ENCODE measurements at places on chromosomes 2 and 18.

- peak; percentile 49 for DNase-seq
Measured at GRCh38 chr2:127525691-127526131, 578 bp downstream of the IWS1 start.

DNA sequence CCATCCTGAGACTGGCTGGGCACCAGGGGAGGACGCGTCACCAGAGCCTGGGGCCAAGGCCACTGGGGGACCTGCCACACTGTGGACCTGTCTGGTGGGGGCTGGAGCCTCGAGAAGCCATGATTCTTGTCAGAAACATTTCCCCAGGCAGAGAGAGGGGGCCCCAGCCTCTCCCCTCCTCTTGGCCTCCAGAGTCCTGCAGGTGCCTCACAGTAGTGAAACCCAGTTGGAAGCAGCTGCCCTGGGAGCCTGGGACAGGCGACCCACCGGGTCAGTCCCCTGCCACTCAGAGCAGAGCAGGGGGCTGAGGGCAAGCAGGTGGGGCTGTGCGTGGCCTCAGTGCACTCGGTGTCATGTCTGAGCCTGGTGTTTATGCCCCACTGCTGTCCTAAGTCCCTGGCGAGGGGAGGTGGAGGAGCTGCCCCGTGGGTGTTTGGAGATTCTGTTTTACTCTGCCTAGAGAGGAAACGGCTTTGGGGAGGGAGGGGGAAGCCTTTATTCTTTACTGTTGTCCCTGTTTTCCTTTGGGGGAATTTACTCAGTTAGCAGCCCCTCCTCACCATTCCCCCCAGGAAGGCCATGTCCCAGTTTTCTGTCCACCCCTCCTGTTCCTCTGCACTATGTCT, 7.7 kb downstream of the OXER1 start:
- no peak for DNase-seq

GRCh38 chr18:68172842-68173549, 541.9 kb downstream of the TMX3 start:
- no peak for DNase-seq

DNA sequence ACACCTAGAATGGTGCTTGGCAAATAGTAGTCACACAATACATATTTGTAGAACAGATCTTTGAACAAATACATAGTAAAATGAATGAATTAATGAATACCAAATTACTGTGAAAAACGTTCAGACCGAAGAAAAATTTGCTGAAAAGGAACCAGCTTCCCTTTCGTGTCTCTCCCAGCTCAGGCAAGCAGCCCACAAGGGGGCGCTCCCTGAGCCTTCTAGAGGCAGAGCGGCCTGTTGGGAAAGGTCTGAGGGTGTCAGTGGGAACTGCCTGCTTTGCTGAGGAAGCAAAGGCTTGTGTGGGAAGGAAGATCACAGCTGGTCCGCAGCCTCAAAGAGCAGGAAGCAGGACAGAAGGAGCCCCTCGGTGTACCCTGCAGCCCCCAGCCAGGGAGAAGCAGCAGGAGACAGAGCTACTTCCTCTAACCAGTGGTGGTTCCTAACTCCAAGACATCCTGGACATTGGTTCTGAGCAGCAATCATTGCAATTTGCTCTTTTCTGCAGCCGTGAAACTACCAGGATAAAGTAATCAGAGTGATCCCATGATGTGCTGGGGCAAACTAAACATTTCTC, 231.1 kb downstream of the ANKRD30B start:
- DNase-seq = no peak

GRCh38 chr18:12254820-12255511, 805 bp downstream of the CIDEA start:
- no peak for DNase-seq

DNA sequence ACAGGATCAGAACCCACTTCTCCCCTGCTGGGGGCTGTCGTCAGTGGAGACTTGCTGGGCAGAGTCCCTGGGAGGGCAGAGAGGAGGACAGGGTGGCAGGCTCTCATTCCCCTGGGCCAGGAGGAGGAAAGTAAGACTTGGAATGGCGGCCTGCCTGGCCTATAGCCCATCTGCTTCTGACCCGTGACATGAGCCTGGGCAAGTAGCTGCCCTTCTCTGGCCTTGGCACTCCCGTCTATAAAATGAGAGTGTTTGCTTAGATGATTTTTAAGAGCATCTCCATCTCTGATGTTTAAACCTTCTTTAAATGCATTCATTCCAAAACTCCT, 173.0 kb downstream of the DDX1 start:
- DNase-seq = no peak

DNA sequence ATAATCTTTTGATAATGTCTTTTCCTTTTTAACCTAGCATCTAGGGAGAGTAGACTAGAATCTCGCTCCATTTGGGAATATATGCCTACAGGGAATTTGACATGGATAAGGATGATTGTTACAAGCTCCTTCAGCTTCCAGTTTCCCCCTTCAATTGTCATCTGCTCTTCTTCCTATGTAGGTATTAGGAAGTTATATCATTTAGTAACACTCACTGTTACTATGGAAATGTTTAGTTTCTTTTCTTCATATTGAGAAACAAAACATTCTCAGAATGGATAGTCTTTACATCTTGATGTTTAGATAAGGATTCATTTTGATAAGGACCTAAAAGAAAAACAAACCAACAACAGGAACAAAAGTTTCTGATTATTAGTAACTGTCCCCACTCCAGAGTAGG, 127.6 kb downstream of the PHLPP1 start:
- no peak for DNase-seq

DNA sequence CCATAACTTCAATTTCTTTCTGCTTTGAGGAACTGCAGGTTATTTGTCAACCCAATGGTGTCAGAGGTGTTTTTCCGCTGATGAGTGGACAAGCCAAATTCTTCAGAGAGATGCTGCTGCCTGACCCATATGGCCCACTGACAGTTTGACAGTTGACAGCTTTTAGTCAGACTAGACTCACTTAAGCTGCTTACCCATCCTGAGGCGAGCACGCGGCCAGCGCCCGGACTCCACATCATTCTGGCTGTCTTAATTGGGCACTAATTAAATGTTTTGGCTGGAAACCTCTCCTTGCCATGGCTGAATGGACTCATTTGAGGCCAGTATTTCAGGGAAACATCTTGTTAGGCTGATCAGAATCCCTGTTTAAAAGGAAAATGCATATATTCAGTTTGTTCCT, 316.1 kb upstream of the FANCL start:
- no peak for DNase-seq

- DNase-seq = peak; percentile 43
Measured at GRCh38 chr2:68727683-68728375, 6.8 kb upstream of the ARHGAP25 start.

- DNase-seq = no peak
Measured at GRCh38 chr2:58476556-58476955, 235.4 kb upstream of the FANCL start.

- DNase-seq = no peak
Measured at GRCh38 chr2:120036145-120036544, 23.3 kb downstream of the EPB41L5 start.

- peak; percentile 40 for DNase-seq
Measured at GRCh38 chr18:74604774-74605173, 7.1 kb downstream of the ZNF407 start.

DNA sequence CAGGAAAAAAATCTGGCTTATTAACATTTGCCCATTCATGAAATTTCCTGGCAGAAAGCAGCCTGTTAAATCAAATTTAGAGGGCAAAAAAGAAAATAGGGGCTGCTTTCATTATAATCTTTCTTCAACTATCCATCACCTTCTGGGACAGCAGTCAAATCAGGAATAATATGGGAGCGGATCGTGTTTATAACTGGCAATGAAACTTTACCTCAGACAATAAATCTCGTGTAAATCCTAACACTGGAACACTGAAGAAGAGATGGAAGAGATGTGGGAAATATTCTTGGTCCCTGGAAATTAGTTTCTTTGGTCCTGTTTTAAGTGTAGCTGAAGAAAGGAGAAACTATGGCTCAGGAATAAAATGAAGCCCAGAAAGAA, 77.5 kb upstream of the SERTAD2 start:
- no peak for DNase-seq

GRCh38 chr2:12592296-12592695, 124.4 kb upstream of the TRIB2 start:
- DNase-seq = no peak

DNA sequence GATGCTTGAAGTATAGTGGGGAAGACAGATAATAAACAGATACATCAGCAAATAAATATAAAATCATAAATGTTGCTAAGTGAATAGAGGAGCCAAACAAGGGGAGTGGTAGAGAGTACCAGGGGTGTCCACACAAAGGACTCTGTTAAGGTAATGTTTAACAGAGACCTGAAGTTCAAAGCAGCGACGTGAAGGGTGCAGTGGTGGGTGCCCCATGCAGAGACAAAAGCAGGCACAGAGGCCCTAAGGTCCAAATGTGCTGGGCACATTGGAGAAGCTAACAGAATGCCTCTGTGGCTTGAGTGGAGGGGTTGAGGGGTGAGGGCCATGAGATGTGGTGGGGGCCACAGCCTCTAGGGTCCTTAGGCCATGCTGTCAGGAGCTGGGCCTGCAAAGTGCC, 109.1 kb downstream of the POLE4 start:
- no peak for DNase-seq

DNA sequence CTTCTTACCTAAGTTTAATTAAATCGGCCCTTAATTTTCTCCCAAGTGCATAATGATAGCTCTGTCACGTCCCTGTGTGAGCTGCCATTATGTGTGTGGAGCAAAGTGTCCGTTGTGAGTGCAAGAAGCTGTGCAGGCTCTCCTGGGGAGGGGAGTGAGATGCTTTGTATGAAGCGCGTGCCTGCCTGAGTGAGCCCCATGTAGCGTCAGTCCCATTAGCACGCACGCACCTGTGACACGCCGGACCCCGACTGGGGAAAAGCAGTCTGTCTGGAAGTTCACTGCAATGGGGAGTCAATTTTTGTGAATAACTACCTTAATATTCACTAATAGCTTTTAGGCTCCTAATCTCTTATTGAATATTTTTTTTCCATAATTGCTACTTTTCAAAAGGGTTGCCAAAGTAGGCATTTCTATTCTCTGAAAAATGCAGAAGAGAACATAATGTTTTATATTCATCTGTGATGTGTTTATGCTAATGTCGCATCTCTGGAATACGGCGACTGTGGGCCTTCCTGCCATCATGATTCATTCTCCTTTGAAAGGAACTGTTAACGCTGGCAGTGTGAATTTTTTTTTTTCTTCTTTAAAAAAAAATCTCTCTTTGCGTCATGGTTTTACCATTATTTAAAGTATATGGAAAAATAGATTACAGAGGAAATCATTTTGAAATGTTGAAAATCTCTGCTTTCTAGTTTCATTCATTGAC, 157.7 kb downstream of the COL4A4 start:
- DNase-seq = no peak

- DNase-seq = no peak
Measured at GRCh38 chr2:181846399-181847197, 44.9 kb upstream of the ITPRID2 start.

- no peak for DNase-seq
Measured at GRCh38 chr2:206824087-206824618, 58.7 kb downstream of the FASTKD2 start.

GRCh38 chr2:34724107-34724506, 1125.0 kb upstream of the FAM98A start:
- no peak for DNase-seq

GRCh38 chr18:37514953-37515352, 50.6 kb downstream of the CELF4 start:
- DNase-seq = no peak

DNA sequence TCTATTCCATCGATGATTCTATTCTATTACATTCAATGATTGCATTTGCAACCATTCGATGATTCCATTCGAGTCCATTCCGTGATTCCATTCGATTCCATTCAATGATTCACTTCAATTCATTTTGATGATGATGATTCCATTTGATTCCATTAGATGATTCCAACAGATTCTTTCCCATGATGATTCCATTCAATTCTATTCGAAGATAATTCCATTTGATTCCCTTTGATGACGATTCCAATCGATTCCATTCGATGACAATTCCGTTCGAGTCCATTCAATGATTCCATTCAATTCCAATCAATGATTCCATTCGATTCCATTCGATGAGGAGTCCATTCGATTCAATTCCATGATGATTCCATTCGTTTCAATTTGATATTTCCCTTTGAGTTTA, 1088.8 kb downstream of the RPIA start:
- DNase-seq = no peak

GRCh38 chr18:74356959-74357358, 41.3 kb downstream of the C18orf63 start:
- no peak for DNase-seq

DNA sequence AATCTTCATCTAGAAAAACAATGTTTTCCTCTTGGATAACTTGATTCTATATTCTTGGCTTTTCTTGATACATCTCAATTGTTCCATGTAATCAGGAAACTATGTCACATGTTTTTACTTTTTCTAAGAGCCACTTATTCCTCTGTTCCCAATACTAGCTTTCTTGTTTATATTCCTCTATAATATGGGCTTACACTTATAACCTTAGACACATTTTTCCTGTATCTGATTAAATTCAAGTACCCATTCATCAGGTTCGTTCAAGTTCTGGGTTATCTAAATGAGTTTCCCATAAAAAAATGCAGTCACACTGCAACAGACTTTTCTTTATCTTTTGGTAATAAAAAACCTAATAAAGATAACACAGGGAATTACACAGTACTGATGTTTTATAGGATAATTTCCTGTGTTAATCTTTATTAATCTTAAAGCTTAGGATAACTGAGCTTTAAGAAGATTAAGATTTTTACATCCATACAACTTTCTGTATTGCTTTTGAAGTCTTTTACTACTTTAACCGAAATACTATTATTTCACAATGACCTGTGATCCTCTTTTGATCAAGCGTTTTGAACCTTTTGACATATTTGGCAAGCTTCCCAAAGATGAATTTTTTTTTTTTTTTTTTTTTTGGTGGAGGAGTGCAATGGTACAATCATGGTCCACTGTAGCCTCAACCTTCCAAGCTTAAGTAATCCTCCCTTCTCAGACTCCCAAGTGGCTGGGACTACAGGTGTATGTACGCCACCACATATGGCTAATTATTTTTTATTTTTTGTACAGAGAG, 44.3 kb upstream of the C2orf66 start:
- DNase-seq = no peak

DNA sequence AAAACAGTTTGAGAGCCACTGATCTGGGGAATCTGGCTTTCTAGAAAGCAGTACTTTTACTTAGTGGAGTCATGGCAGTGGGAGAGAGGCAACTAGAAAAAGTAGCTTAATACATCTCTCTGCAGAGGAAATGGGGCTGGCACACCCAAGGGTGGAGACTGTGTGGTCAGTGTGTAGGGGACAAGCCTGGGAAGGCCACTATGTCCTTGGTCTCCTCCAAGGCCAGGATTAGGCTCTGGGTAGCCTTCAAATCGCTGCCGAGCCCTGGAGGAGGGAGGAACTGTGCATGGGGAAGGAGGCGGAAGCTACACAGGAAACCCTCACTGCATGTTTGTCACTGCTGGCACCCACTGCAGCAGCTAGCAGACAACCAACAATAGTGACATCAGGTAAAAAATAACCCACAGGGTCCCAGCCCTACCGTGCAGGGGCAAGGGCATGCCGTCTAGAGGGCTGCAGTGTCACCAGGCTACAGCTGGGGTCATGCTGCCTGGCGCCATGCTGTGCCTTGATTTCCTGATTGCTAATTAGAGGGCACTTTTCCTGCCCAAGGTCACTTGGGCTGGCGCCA, 34.8 kb downstream of the LBH start:
- DNase-seq = peak; percentile 48

GRCh38 chr2:61575447-61575859, 37.3 kb upstream of the XPO1 start:
- DNase-seq = no peak
